DND-41 (cell line): ENCODE measurements at places on chromosomes 4 and X.

DNA sequence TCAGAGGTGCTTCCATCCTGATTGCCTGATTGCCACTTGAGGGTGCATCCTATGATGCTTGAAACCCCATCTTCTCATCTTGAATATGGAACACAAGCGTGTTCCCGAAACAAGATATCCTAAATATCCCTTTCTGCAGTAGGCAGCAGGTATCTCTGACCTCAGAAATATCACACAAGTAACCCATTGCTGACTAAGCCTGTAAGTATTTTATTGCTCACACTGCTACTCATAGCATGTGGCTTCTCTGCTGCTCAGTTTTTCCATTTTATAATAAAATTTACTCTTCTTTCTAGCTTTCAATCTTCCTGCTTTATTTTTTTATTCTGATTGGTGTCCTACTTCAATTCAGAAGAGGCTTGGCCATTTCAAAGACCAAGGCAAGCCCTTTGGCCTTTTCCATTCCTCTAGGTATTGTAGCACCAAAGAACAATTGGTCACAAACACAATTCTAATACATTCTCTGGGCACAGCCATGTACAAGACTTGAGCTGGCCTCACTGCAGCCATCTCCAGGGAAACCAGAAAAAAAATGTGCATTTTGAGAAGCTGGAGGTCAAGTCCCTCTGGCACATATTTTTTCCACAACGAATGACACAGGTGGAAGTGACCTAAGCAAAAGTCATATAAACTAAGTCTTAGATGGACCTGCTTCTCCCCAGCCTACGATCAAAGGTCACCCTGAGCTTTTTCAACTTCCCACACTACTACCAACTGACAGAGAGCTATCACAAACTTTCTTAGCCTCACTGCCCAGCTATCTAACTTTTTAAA, 107.0 kb downstream of the OR13H1 start:
- no peak for DNase-seq

GRCh38 chr4:129359461-129359860, 263.5 kb downstream of the C4orf33 start:
- no peak for DNase-seq

GRCh38 chr4:85676850-85677590, 202.1 kb downstream of the ARHGAP24 start:
- DNase-seq, result no peak

DNA sequence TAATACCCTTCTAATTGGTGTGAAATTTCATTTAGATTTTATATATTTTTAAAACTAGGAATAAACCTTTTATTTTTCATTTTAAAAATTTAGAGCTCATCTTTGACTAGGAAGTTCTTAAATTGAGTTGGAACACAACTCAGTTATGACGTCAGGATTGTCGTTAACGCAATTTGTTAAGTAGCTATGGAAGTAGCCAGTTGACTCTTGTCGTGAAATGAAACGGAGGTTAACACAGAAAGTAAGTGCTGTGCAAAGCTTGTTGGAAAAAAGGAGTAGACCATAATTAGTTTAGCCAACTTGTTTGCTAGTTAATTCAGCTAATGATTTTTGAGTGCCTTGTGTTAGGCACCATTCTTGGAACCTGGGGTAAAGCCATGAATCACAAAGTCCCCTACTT, 18.3 kb downstream of the LARP7 start:
- no peak for DNase-seq

DNA sequence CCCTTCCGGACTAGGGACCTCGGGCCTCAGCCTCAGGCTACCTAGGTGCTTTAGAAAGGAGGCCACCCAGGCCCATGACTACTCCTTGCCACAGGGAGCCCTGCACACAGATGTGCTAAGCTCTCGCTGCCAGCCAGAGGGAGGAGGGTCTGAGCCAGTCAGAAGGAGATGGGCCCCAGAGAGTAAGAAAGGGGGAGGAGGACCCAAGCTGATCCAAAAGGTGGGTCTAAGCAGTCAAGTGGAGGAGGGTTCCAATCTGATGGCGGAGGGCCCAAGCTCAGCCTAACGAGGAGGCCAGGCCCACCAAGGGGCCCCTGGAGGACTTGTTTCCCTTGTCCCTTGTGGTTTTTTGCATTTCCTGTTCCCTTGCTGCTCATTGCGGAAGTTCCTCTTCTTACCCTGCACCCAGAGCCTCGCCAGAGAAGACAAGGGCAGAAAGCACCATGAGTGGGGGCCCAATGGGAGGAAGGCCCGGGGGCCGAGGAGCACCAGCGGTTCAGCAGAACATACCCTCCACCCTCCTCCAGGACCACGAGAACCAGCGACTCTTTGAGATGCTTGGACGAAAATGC, at the start of gene WAS:
Gene WAS (plus strand): TSS at position 389 of the 572 bp plus-strand sequence. CDS start 55 bp downstream, at position 444.
- DNase-seq, result peak; percentile 78

GRCh38 chrX:100990139-100990538, 20.6 kb downstream of the ARL13A start:
- DNase-seq, result no peak

DNA sequence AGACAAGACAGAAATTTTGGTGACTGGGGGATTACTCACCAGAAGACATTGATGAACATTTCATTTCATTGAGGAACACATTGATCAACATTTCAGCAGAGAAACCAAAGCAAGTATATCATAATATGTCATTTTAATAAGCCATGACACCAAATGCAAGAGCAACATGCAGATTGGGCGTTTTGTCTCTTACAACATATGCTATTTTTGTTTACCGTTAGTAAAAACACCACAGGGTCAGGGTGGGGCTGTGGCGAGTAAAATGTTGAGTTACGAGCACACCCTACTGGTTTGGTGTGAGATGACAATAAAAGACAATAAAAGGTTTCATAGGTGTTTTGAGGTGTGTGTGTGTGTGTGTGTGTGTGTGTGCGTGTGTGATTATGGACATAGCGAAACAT, 294.5 kb downstream of the PDGFC start:
- DNase-seq, result no peak

DNA sequence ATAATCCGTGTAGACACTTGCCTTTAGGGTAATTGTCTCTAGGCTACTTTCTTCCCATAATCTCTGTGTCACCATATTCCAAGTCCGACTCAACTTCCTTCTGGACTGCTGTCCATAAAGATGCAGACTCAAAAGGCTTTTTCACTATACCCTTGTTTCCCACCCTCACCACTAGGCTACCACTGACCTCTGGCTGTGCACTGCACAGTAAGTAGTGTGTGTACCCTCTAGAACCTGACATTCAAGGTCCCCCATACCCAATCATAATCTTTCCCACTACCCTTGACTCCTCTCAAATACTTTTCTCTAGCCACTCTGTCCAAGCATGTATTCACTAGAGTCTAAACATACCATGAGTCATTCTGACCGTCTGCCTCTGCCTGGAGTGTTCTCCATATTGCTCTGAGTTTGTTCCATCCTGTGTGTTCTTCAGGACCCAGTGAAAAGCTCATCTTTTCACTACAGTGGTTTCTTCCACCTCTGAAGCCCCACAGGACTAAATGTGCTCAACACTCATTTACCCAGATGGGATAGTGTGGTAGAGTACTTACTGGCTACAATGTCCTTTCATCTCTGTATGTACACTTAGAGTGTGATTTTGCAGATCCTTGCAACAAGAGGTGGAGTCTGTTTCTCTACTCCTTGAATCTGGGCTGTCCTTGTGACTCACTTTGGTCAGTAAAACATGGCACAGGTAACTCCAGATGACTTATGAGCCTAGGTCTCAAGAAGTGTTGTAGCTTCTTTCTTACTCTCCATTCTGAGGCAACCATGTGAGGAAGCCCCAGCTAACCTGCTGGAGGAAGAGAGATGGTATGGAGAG, 17.4 kb downstream of the JADE3 start:
- no peak for DNase-seq

GRCh38 chrX:10447564-10448214, 172.7 kb downstream of the MID1 start:
- no peak for DNase-seq

GRCh38 chrX:119549327-119550016, 15.7 kb downstream of the STEEP1 start:
- no peak for DNase-seq

- no peak for DNase-seq
Measured at GRCh38 chr4:13704761-13705160, 77.2 kb upstream of the BOD1L1 start.

DNA sequence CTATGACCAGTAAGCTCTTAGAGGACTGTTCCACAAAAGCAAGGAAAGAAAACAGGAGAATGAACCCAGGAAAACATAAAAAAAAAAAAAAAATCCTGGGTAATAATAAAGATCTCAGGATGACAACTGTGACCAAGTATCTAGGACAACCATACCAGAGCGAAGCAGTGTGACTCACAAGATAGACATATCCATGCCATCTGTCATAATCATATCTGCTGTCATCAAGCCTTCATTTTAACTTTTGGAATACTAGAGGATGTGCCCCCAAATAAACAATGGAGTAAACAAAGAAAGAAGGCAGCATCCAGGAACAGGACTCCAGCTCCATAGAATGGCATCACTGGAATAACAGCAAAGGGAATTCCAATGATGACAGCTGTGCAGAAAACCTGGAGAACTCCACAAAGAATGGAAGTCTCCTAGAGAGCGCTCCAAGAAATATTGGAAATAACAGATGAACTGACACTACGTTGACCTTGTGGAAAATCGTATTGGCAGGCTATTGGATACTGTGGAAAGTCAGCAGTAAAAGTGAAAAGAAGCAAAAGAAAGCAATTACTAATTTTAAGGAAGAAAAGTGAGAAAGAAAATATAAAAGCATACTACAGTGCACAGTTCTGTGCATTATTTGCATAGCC, 35.3 kb downstream of the HPGDS start:
- DNase-seq, result no peak

GRCh38 chr4:139606579-139607501, 50.8 kb upstream of the SETD7 start:
- peak; percentile 13 for DNase-seq

DNA sequence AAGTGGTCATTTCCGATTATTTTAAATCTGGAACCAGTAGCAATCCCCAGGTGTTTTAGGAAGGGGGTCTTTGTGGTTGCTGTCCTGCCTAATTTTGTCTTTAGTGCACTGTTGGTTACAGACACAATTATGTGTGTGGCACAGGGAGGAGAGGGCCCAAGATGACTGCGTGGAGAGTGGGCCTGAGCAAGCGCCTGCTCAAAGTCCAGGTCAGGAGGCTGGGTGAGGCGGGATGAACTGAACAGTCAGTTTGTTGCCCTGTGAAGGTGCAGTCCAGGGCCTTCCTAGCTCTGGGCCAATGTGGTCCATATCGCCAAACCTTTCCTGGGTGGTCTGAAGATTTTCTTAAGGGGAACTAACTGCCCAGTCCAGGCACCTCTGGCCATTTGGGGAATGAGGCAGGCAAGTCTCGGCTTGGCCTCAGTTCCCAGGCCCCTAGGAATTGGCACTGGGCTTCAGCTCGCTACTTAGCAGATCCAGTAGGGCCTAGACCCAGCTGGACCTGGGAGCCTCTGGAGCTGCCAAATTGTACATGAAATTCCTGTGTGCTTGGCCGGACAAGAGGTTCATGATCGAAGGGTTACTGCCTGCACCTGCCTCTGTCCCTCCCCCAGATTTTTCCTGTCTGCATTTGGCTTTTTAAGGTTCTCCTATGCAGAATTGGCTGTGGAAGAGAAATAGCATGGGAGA, 47.6 kb downstream of the ANAPC4 start:
- DNase-seq, result no peak

DNA sequence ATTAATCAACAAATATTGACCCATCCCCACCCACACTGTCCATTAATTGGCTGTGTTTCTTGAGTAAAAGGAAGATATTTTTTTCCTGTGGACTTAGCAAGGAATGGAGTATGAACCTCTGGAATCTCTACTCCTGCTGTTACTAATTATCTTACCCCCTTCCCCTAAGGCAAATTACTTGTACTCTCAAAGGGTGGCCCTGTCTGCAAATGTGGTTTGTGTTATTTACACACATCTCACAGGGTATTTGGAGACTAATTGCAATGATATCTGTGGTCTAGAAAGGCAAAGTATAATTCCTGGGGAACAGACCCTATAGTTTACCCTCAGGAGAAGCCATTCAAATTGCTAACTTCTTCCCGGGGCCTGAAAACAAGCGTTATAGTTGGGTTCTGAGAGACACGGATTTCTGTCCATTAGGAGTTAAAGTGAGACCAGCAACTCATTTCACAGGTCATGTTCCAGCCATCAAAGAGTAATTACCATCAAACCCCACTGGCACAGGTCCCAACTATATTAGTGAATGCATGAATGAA, 133.0 kb upstream of the RASGEF1B start:
- DNase-seq, result no peak

- peak; percentile 62 for DNase-seq
Measured at GRCh38 chr4:121154103-121154515, 10.0 kb downstream of the TNIP3 start.

DNA sequence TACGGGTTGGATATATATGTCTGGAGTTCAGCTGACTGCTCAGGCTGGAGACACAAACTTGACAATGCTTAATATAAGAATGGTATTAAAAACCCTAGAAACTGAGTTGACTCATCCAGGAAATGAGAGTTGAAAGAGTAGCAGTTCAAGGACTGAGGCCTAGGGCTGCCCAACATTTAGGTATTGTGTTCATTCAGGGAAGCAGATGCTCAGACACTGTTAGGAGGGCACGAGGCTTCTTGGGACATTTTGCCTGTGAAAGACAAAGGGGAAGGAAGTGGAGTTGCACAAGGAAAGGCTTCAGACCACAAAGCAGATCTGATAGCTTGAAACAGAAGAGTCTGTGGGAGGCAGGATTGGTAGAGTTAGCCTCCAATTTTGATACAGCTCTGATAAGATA, 52.0 kb upstream of the HS3ST1 start:
- DNase-seq, result peak; percentile 69

DNA sequence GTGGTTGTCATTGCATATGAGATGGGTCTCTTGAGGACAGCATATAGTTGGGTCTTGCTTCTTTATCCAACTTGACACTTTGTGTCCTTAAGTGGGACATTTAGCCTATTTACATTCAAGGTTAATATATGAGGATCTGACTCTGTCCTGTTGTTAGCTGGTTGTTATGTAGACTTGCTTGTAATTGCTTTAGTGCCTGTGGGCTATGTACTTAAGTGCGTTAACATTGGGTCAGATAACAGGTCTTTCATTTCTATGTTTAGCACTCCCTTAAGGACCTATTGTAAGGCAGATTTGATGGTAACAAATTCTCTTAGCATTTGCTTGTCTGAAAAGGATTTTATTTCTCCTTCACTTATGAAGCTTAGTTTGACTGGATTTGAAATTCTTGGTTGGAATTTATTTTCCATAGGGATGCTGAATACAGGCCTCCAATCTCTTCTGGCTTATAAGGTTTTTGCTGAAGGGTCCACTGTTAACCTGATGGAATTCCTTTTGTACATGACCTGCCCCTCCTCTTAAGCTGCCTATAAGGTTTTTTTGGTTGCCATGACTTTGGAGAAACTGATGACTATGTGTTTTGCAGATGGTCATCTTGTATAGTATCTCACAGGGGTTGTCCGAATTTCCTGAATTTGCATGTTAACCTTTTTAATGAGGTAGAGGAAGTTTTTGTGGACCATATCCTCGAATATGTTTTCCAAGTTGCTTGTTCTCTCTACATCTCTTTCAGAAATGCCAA, 162.0 kb downstream of the NKX6-1 start:
- DNase-seq, result no peak

GRCh38 chr4:188002323-188002722, 6.8 kb downstream of the ZFP42 start:
- no peak for DNase-seq
